Dorsolateral prefrontal cortex (tissue), 122 donors: ENCODE measurements at places on chromosomes 5 and 9. TPM values are rescaled to one million over a fixed set of nuclear protein-coding genes. Genes with fewer than 3 reads are reported as not detected.

C9orf153 gene
- total RNA-seq: 1.3 TPM

SLCO4C1 gene
- 2.3 TPM for total RNA-seq

GRCh38 chr9:35318741-35319140 lies 156.9 kb downstream of the UNC13B start:
- DNase-seq: no peak

PKD2L2 gene
- not detected for total RNA-seq

GRCh38 chr5:136249678-136250266 lies 56.8 kb upstream of the SMIM32 start:
- peak; percentile 73 for DNase-seq

DNA sequence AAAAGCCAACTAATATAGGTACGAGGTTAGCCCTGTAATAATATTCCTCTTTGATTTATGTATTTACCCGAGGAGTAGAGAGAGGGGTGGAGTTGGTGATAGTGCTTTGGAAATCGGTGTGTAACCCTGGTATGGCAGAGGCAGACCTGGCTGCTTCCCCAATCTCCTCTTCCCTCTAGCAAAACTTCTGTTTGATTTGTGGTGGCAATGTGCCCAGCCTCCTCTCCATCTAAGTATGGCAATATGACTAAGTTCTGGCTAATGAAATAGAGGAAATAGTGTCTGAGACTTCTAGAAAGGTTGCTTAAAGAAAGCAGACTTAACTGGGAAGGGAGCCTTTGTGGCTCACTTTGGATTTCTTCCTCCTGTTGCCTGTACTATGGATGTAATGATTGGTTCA lies 491.1 kb downstream of the ENC1 start:
- no peak for DNase-seq

SLC6A18 gene
- total RNA-seq: not detected

DNA sequence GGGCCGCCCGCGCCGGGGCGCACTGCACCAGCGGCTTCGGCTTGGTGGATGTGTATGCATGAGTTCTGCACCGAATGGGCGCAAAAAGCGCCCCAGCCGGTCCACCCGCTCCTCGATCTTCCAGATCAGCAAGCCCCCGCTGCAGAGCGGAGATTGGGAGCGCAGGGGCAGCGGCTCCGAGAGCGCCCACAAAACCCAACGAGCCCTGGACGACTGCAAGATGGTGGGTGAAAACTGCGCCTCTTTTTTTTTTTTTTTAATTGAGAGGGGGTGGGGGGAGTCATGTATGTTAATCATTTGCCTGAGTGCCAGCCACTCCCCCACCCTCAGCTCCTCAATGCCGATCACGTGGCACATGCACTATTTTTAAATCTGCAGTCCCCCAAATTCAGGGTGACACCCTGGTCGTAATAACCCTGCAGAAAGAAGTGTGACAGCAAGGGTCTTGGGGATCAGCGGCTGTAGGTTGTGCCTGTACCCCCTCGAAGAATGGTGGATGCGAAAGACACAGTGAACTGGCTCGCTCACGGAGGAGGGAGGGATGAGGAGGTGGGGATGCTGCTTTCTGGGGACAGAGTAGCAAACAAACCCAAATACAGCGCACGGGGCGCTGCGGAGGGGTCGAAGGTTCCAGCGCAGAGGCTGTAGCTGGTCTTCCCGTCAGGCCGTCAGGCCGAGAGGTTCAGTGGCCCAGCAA lies 900 bp downstream of the RGS7BP start:
- DNase-seq: peak; percentile 44

DNA sequence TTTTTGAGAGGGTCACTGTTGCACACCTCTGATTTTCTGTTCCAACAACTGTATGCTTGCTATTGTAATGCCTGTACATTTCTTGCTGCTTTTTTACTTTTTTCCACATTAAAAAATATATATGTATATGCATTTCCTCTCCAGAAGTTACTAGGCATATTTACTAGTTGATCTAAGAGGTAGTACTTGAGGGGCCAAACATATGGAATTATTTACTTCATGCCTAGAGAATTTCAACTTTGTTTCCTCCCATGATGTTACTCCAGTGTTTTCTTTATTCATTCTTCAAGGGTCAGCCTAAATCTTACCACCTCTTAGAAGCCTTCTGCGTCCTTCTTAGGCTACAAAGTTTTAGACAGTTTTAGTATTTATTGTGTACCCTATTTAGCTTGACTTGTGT lies 122.7 kb downstream of the NMUR2 start:
- no peak for DNase-seq

DNA sequence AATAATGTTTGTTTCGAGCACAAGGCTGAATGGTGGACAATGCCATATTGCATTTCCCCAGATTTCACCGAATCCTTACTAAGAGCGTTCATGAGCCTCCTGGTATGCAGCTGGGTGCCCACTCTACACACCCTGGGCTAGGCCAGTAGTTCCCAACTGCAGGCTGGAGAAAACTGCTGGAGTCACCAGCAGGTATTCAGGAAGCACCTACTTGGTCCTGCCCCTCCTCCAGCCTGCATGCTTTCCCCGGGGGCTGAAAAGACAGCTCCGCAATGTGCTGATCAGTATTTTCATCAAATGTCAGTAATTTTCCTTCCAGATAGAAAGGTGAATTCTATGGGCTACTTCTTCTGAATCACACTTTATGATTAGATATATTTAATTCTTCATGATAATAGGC lies 34.4 kb downstream of the SRD5A1 start:
- no peak for DNase-seq

- peak; percentile 37 for DNase-seq
Measured at GRCh38 chr5:26482810-26483375, 555.5 kb downstream of the CDH9 start.

- no peak for DNase-seq
Measured at GRCh38 chr9:94638335-94639060, 820 bp downstream of the FBP1 start.

HMGCS1 gene
- 87.9 TPM for total RNA-seq

SLC34A3 gene
- not detected for total RNA-seq

GRCh38 chr9:68533678-68534077 lies 7.0 kb downstream of the TMEM252 start:
- no peak for DNase-seq

DNA sequence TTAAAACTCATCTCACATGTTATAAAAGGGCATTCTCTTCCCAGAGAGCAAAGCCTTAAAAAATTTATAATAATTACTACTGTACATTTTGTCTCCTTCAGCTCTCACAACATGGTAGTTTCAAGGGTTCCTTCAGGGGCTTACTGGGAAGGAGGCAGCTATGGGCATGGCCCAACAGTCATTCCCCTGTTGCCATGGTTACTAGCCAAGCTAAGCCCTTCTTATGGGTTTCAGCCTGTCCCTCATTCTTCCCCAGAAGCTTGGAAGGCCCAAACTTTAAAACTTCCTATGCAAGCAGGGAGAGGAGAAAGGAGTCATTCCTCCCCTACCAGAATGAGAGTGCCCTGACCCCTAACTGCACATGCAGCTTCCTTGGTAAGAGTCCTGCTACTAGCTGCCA lies 82.2 kb upstream of the CNTLN start:
- no peak for DNase-seq

NSG2 gene
- 116 TPM for total RNA-seq

GRCh38 chr9:105257809-105258208 lies 13.4 kb downstream of the SLC44A1 start:
- no peak for DNase-seq

TPPP gene
- total RNA-seq: 379 TPM
